ENCODE measurements at places on chromosomes 1 and 21. TPM values are rescaled to one million over a fixed set of nuclear protein-coding genes. Genes with fewer than 3 reads are reported as not detected.

KRTAP21-2 gene
- not detected for total RNA-seq

SHISAL2A gene
- total RNA-seq = 16.2 TPM

MRPS15 gene
- 28.2 TPM for total RNA-seq

MYCL gene
- total RNA-seq = 0.70 TPM

S100A2 gene
- not detected for total RNA-seq

DNA sequence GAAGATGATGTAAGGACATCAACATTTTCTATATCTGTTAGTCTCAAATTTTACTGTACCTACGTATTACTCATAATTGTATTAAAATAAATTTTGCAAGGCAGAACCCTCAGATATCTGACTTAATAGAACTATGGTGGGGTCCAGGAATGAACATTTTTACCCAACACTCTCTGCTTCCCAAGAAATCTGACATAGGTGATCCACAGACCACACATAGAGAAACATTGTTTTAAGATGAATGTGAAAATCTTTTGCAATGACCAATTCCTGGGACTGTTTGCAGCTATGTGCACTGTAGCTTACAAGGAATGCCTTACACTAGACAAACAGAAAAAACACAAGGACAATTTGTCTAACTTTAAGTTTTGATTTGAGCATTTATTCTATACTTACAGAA, 645.6 kb upstream of the ADGRL2 start:
- no peaks in the 10 kb centered on the region for H3K27me3 ChIP-seq
- no peak overlapping the region for H3K27ac ChIP-seq
- no peak overlapping the region for H3K4me3 ChIP-seq

GRCh38 chr1:39084191-39084590, 58.0 kb downstream of the NDUFS5 start:
- peaks cover 5% of the 10 kb centered on the region for H3K4me1 ChIP-seq
- no peak overlapping the region for H3K27ac ChIP-seq
- DNase-seq = no peak
- no peak overlapping the region for H3K4me3 ChIP-seq

GRCh38 chr1:230455291-230455690, 29.2 kb upstream of the PGBD5 start:
- no peaks in the 10 kb centered on the region for H3K4me1 ChIP-seq
- H3K36me3 ChIP-seq = no peaks in the 10 kb centered on the region
- no peaks in the 10 kb centered on the region for H3K27me3 ChIP-seq
- H3K27ac ChIP-seq = no peak overlapping the region
- no peak for DNase-seq

GRCh38 chr1:22557341-22557950, 5.8 kb upstream of the EPHA8 start:
- H3K27ac ChIP-seq = no peak overlapping the region
- no peak overlapping the region for H3K4me3 ChIP-seq
- H3K4me1 ChIP-seq = no peaks in the 10 kb centered on the region
- no peak for DNase-seq
- no peaks in the 10 kb centered on the region for H3K36me3 ChIP-seq
- H3K27me3 ChIP-seq = peaks cover 5% of the 10 kb centered on the region

DNA sequence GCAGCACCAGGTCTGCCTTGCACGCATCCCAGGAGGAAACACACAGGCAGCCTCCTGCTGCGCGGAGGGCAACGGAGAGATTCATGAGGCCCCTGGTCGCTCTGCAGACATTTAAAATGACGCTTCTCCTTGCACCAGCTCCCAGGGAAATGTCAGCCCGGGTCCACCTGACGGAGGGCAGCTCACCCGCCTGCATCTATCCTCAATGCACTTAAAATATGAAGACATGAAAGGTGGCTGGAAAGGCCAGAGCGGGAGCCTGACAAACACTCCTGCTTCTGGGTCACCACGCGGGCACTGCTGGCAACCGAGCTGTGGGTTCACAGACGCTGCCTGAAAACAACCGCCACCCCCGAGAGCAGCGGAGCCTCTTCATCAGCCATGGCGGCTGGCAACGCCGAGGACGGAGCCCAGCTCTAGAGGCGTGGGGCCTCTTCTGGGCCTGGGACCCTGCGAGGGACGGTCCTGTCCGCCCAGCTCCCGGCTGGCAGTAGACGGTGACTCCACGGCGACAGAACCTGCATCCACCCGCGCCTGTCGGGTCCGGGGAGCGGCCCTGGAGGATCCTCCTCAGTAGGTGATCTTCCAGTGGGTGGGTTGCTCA, 22.7 kb downstream of the POFUT2 start:
- peaks cover 33% of the 10 kb centered on the region for H3K4me1 ChIP-seq
- H3K36me3 ChIP-seq = peaks cover 22% of the 10 kb centered on the region
- DNase-seq = no peak
- no peaks in the 10 kb centered on the region for H3K27me3 ChIP-seq

GRCh38 chr1:230077436-230078213, 10.6 kb downstream of the GALNT2 start:
- no peak for DNase-seq
- no peaks in the 10 kb centered on the region for H3K4me1 ChIP-seq
- no peak overlapping the region for H3K4me3 ChIP-seq
- no peaks in the 10 kb centered on the region for H3K27me3 ChIP-seq
- H3K36me3 ChIP-seq = no peaks in the 10 kb centered on the region
- no peak overlapping the region for H3K27ac ChIP-seq

GRCh38 chr21:36419996-36420395, 34.8 kb downstream of the CHAF1B start:
- H3K4me1 ChIP-seq = peaks cover 20% of the 10 kb centered on the region
- H3K36me3 ChIP-seq = peaks cover 3% of the 10 kb centered on the region
- H3K4me3 ChIP-seq = no peak overlapping the region
- peak; percentile 51 for DNase-seq
- no peaks in the 10 kb centered on the region for H3K27me3 ChIP-seq
- H3K27ac ChIP-seq = no peak overlapping the region

DNA sequence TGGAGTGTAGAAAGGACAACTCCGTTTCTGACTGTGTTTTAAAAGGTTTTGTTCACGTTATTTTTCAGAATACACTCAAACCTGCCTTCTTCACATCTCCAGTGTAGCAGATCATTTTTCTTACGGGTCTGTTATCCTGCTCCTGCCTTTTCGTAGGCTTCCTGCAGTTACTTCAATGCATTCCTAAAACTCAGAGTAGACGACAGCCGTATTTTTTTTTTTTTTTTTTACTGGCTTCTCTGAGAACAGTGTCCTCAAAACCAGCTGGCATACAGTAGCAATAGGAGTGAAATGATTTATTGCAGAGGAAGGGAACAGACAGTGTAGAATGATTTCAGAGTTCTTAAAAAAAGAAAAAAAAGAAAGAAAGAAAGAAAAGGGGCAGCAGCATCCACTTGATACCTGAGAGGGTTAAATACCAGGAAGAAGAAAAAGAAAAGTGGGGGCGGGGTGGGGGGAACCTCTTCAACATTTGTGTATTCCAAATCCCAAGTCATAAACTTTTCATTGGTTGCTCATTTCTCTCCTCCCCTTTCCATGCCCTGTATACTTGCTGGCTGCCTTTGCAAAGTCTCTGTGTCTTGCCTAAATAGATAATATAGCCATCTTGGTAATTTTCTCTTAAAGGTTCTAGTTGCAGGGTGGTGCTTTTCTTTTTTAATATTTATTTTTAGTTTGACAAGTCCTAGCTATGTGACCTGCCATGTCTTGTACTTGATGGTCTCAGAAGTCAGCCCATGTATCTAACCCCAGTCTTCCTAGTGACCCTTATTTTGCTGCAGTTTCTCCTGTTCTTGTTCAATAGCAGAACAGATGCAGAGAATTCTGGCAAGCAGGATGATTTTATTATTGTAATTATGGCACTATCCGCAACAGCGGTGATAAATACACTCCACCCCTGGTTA, 2.8 kb downstream of the TGFB2 start:
- peaks cover 28% of the 10 kb centered on the region for H3K4me1 ChIP-seq
- H3K27ac ChIP-seq = no peak overlapping the region

DNA sequence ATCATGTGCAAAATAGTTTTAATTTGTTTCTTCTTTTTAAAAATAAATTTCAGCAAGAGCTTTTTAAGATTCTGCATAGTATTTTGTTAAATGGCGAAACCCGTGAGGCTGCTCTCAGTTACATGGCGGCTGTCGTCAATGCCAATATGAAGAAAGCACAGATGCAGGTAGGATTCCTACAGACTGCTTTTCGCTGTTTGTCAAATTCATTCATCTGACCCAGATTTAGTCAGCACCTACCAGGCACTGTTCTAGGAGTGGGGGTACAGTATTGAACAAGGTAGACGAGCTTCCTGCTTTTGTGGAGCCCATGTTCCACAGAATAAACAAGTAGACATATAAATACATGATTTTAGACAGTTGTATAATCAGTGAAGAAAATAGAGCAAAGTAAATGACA, 78.1 kb upstream of the KIF1B start:
- H3K4me1 ChIP-seq = no peaks in the 10 kb centered on the region
- DNase-seq = no peak
- H3K27me3 ChIP-seq = no peaks in the 10 kb centered on the region
- no peak overlapping the region for H3K4me3 ChIP-seq
- H3K27ac ChIP-seq = no peak overlapping the region
- peaks cover 43% of the 10 kb centered on the region for H3K36me3 ChIP-seq

DNA sequence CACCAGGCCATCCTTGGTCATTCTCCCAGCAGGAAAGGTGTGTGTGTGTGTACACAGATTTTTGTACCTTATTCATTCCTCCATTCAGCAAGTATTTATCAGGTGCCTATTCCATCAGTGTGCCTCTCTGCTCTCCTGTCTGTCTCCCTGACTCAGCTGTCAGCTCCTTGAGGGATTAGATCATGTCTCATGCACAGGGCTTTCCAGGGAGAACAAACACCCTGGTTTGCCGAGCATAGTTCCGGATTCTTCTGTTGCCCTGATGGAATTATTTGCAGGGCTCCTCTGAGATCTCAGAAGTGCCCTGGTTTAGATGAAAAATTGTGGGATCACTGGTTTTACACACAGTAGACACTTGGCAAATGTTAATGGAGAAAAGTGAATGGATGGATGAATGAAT, 8.1 kb upstream of the SDHB start:
- H3K4me1 ChIP-seq = no peaks in the 10 kb centered on the region
- no peaks in the 10 kb centered on the region for H3K27me3 ChIP-seq
- no peak overlapping the region for H3K4me3 ChIP-seq
- no peak overlapping the region for H3K27ac ChIP-seq

DNA sequence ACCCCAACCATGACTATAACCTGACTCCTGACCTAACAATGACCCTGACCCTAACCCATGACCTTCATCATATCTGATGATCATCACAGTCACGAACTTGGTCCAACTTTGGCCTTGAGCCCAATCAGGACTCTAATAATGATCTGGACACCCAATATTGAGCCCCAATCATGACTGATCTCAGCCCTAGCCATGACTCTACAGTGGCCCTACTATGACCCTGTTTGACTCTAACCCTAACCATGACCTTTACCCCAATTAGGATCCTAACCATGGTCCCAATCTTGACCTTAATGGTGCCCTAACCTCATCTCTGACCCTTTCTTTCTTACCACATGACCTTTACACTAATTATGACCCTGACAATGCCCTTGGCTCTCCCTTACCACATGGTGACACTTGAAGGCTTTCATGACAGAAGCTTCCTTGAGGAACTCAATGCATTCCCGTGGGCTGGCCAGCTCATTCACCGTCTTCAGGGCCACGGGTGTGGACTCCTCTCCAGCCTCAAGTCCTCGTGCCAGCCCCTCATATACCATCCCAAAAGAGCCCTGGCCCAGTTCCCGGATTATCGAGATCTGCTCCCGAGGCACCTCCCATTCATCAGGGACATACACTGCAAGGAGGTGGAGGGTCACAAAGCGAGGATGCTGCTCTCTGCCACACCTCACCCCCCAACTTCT, 16.2 kb downstream of the INSRR start:
- no peaks in the 10 kb centered on the region for H3K36me3 ChIP-seq
- H3K27ac ChIP-seq = no peak overlapping the region
- H3K4me3 ChIP-seq = no peak overlapping the region
- DNase-seq = no peak
- peaks cover 24% of the 10 kb centered on the region for H3K4me1 ChIP-seq

DNA sequence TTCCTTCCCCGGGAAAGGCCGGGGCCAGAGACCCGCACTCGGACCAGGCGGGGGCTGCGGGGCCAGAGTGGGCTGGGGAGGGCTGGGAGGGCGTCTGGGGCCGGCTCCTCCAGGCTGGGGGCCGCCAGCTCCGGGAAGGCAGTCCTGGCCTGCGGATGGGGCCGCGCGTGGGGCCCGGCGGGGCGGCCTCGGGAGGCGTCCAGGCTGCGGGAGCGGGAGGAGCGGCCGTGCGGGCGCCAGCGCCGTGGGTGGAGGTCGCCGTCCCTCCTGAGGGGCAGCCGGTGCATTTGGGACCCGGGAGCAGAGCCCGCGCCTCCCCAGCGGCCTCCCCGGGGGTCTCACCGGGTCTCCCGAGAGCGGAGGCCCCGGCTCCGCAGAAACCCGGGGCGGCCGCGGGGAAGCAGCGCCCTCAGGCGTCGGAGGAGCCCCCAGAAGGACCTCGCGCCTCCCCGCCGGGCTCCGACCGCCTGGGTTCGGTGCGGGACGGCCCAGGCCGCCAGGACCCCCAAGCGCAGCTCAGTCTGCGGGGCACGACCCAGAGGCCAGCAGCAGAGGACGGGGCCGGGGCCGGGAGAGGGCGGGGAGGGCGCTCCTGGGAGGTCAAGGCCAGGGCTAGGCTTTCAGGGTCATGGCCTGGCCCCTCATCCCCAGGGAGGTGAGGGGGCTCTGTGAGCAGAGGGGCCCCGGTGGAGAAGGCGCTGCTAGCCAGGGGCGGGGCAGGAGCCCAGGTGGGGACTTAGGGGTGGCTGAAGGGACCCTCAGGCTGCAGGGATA, 7.2 kb upstream of the SLX9 start:
- no peaks in the 10 kb centered on the region for H3K36me3 ChIP-seq
- peak; percentile 71 for DNase-seq
- no peak overlapping the region for H3K27ac ChIP-seq

DNA sequence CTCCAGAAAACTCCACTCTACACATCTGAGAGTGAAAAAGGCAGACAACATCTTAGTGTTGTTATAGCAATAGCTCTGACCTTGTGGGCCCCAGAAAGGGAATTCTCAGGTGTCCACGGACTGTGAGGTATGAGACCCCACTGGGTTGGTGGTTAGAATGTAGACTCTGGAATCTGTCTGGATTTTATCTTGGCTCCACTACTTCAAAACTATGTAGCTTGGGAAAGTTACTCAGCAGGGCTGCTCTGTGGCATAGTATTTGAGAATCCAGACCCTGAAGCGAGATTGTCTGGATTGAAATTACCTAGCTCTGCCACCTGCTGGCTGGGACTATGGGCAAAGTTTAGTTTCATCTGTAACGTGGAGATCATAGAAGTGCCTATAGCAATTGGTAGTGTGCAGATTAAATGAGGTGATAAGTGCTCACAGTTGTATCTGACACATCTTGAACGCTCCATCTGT, 25.8 kb downstream of the PRDM2 start:
- no peak overlapping the region for H3K27ac ChIP-seq
- H3K4me1 ChIP-seq = peaks cover 15% of the 10 kb centered on the region
- H3K27me3 ChIP-seq = no peaks in the 10 kb centered on the region

All from natural killer cell (primary cell).